ENCODE measurements at places on chromosomes 3 and 15.

DNA sequence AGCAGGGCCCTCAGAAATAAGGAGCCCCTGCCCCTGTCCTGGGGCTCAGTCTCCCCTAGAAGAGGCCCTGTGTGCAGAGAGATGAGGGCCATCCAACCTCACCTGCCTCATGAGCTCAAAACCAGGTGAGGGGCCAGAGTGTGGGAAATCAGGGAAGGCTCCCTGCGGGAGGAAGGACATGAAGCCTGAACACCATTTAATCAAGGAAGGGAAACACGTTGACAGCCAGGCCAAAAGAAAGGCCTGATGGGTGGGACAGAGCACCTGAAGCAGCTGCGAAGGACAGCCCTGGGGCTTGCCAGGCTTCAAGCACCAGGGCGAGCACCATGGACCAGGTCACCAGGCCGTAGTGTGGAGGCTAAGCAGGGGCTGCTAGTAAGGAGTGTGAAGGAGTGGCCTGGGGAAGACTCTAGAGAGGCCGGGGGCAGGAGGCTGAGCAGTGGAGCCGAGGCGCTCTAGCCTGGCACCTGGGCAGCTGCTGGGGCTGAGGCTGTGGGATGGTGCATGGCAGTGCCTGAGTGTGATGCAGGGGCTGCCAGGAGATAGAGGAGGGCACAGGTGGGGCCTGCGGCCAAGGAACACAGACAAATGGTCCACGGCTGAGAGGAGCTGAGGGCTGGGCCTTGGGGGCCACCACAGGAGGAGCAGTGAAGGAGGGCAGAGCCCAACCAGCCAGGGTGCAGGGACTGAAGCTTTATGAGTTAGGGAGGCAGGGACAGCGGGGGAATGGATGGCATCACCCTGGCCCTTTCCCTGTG is 16.1 kb downstream of the ACAA1 start:
- DNase-seq, result no peak

DNA sequence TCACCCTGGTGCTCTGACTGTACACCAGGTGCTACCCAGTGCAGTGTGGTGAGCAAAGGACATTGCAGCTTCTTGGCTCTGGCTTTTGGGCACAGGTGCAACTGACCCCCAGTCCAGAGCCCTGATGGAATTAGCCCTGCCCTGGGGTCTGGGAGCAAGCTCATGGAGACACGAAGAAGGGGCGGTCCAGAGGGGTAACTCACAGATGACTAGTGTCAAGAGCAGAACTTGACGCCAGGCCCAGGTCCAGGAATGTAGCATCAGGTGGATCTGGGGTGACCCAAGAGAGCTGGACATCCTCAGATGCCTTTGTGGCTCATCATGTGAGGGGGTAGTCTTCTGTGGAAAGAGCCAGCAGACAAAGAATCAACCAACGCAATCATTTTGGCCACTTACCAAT is 88.9 kb downstream of the ASB7 start:
- no peak for DNase-seq

DNA sequence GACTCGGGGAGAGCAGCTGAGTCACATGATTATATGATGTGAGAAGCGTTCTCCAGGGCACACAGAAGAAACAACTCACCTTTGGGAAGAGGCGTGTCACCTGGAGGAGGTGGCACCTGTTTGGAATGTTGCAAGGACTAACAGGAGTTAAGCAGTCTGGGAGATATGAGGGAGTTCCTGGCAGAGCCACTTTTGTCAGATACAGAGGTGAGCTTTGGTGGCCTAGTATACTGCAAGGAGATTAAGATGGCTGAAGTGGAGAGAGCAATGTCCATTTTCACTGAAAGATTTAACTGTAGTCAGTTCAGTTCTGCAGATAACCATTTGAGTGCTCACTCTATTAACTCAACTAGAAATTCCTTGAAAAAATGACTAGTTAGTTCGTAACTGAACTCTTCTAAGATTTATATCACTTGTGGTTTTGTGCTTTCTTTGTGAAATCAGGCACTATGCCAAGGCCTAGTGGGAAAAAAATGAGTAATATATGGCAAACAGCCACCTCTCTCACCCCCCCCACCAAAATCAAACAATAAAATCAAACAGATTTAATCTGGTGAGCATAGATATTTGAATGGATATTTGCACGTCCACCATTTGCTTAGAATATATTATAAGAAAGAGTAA is 61.3 kb downstream of the CRYBG3 start:
- no peak for DNase-seq

DNA sequence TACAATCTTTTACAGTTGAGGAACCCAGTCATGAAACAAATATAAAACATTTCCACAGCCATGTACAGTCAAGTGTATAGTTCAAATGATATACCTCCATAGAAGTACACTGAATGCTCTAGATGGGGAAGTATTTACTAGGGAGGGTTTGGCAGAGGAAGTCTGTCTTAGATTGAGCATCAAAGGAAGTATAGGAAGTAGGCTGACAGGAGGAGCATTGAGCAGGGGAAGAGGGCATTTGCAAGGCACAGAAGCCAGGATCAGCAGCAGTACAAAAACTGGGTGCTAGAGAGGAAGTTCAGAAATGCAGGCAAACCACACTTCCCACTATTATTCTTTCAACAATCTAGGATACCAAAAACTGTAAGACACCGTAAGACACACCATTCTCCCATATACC is 122.6 kb downstream of the ANO10 start:
- no peak for DNase-seq

- no peak for DNase-seq
Observed at GRCh38 chr3:101695779-101696372, 9.4 kb upstream of the RPL24 start.

- no peak for DNase-seq
Observed at GRCh38 chr15:31752065-31752762, 278.1 kb upstream of the CHRNA7 start.

- no peak for DNase-seq
Observed at GRCh38 chr15:57505056-57505715, 86.5 kb upstream of the MYZAP start.

DNA sequence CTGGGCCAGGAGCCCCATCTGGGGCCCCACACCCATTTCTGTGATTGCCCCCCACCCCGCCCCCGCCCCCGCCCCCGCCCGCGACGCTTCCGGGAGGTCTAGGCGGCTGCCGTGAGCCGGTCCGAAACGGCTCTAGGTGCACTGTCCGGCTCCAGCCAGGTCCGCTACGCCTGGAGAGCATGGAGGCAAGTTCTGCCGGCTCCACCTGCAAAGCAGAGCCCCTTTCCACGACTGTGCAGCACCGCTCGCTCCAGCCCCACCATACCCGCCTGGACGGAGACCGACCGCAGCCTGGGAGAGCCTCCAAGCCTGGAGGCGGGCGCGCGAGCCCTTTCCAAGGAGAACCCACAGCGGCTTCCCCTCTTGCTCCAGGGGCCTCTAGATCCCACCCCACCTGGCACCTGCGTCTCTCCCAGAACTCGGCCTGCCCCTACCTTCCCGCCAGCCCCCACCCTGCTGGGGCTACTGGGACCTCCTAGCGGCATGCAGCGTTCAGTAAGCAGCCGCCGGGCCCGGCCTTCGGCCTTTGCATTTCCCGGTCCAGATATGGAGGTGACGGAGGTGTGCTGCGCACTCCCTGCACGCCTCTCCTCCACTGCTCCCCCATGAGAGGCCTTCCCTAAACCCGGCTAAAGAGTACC is 66.2 kb downstream of the KLF13 start:
- DNase-seq, result no peak

- DNase-seq, result no peak
Observed at GRCh38 chr15:29150515-29151483, 118.8 kb downstream of the NSMCE3 start.

Data from GM12891 (cell line).